ENCODE measurements at places on chromosomes 2 and 18. TPM values are rescaled to one million over a fixed set of nuclear protein-coding genes. Genes with fewer than 3 reads are reported as not detected.

Gene HOXD9
- total RNA-seq, result not detected

GRCh38 chr2:60527762-60528161 is 25.7 kb downstream of the BCL11A start:
- no peak for DNase-seq

- DNase-seq, result no peak
Measured at GRCh38 chr2:168054657-168055056, 192.7 kb downstream of the STK39 start.

GRCh38 chr2:53476834-53477233 is 290.8 kb upstream of the CHAC2 start:
- DNase-seq, result no peak

DNA sequence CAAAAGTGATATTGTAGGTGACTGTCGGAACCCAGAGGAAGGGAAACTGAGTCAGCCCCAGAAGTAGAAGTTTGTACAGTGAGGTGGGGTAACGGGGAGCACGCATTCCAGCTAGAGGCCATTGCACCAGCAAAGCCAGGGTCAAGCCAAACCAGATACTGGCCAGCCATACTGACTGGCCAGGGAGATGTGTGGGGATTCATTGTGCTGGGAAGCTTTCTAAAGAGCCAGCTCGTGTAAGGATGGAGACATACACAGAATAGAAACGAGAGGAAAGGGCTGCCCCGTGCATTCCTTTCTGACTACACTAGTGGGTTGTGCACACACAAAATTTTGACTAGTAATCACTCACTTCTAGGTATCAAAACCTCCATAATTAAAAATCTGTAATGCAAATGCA is 175.3 kb upstream of the PID1 start:
- no peak for DNase-seq

- no peak for DNase-seq
Measured at GRCh38 chr2:144704709-144705095, 184.8 kb upstream of the ZEB2 start.

Gene MARCO
- total RNA-seq, result 0.36 TPM

- no peak for DNase-seq
Measured at GRCh38 chr2:212064318-212064717, 474.3 kb downstream of the ERBB4 start.

Gene UGT1A4
- not detected for total RNA-seq

DNA sequence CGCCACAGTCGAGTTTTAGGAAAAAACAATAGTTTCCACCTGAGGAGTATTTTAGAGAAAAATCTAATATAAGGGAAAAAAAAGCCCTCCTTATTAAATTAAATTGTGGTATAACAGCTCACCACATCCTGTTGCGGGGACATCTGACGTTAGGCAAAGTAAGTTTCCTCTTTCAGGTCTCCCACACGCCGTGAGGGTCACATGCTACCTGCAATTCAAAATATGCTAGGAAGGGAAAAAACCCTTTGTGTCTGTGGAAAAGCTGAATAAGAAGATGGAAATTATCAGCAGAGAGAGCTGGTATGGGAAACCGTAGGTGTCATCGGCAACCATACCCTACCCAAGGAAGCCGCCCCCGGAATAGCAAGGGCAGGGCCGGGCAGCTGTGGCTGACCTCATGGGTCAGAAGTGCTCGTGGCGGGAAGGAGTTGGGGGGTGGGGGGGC is 128.0 kb downstream of the NFATC1 start:
- no peak for DNase-seq

- no peak for DNase-seq
Measured at GRCh38 chr2:102418421-102418961, 4.5 kb upstream of the IL18RAP start.

DNA sequence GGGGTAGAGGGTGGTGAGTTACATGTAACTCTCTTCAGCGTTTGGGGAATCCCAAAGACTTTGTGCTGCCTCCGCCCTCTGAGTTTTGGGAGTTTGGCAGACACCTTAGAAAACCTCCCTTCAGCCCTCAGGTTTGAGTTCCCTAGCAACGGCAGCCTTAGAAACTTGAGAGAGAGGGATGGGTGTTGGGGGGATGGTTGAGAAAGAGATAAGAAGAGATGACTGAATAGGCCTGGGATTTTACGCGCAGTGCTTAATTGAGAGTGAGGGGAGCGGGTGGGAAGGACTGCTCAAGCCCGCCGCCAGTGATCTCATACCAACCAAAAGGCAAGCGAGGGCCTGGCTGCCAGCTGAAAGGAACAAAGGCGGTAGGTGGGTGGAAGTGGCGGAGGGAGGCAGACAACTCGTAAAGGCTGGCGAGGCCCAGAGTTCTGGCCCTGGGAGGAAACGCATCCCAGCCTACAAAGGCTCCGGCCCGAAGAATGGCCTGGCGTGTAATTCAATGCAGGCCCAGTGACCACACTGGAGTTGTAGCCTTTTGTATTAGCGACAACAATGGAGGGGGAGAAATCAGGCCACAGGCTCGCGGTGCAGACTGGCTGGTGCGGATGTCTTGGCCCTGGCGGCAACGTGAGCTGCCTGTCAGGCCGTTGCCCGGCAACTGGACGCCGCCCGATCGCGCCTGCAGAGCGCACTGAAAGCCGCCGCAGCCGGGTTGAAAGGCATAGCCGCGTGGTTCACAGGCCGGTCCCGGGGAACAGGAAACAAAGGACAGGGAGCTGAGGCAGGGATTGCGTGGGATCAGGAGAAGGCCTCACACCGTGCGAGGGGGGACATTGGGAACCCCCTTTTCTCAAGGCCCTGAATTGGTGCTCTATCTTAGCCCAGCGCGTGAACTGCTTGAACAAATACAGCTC is 39.9 kb upstream of the DARS1 start:
- peak; percentile 67 for DNase-seq

GRCh38 chr2:149152469-149152953 is 114.0 kb downstream of the LYPD6B start:
- no peak for DNase-seq

- no peak for DNase-seq
Measured at GRCh38 chr2:20048488-20049448, 2.7 kb downstream of the LAPTM4A start.

Gene CAPN13
- total RNA-seq, result 0.36 TPM

DNA sequence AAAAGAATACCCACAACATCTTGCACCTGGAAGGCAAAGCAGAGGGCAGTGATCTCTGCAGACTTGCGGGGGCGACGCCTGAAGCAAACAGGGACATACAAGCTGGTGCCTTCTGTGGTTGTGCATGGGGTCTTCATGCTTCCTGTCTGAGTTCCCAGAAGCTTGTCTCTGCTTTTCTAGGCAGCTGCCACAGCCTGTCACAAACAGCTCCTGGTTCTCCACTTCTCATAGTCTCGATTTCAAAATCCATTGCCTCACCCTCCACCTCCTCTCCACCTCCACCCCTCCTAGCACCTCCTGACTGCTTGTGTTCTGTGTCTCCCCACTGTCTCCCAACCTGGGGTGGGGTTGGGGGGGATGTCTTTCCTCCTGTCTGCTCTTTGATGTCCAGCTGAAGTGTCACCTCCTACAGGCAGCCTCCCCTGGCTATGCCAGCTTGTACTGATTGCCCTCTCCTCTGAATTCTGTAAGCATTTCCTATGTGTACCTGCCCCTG is 1.7 kb upstream of the PROC start:
- DNase-seq, result no peak

DNA sequence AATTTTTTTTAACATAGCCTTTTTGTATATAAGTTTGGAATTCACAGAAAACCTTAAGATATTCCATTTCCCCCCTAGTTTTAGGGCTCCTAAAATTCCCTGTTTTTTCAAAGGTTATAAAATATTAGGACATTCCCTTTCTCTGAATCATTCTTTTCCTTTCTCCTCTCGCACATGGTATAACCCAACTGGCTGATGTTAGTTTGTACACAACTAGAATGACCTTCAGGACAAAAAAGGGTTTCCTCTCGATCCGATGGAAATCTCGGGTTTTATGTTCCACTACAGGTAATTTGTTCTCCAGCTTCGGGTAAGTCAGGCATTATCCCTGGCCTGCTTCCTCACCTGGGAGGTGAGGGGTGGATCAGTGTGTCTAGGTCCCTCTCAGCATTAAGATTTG is 215.1 kb downstream of the LDLRAD4 start:
- DNase-seq, result no peak

Gene MAPK4
- total RNA-seq, result 19.5 TPM

Gene MMADHC
- 65.1 TPM for total RNA-seq

GRCh38 chr2:96546797-96547196 is 10.2 kb downstream of the ARID5A start:
- no peak for DNase-seq

DNA sequence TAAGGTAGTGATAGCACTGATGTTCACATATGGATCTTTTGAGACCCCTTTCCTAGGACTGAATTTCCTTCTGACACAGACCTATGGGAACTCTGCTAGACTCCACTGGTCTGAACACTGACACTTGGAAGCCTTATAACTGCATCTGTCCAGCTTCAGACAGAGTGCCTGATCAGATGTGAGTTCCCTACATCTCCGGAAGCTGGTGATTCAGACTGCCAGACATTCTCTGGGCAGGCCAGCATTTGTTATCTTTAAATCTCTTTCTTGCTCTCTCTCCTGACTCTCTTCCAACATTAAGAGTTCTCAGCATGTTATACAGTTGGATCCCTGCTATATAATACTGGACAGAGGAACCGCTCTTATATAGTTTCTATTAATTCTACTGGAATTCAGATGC is 408.5 kb downstream of the ZEB2 start:
- DNase-seq, result no peak

DNA sequence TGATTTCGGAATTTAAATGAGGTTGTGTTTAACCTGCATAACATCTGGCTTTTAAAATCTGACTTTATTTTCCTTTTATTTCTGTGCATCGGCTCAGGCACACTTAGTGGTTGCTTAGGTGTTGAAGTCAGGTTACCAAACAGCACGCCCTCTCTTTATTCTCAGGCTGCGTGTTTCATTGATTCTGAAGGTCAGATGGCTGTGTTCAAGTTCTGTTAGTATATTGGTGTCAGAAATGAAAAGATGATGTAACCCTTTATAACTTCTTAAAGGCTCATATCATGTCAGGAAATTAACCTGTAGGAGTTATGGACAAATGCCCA is 246.5 kb downstream of the LDLRAD4 start:
- no peak for DNase-seq

Gene DNER
- 167 TPM for total RNA-seq

DNA sequence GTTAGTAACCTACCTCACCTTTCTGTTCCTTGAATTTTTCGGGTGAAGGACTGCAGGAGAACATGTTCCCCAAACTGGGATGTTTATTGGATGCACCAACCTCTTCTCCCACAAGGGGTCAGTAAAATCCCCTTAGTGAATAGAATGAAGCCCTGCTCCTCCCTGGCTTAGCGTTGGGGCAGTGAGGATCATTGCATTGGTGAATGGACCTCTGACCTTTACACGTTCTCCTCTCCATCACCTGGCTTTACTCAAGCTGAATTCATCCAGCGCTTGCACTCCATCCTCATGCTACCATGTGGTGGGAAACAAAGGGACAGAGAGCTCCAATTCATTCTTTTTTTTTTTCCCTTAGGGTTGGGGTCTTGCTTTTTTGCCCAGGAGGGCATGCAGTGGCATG is 157.2 kb downstream of the MIB1 start:
- DNase-seq, result peak; percentile 10

Measured in cerebellum (tissue), 4 donors.